HT1080 (cell line): ENCODE measurements at places on chromosomes 3 and 15. TPM values are rescaled to one million over a fixed set of nuclear protein-coding genes. Genes with fewer than 3 reads are reported as not detected.
A peak's percentile ranks its signal among the peaks of the same experiment; 100 is the strongest.

The FAM174B gene
- 0.37 and 0.63 TPM in 2 replicates for total RNA-seq

The MESP2 gene
- not detected in 2 replicates for total RNA-seq

GRCh38 chr3:36774052-36774451 is 9.7 kb upstream of the DCLK3 start:
- DNase-seq = no peak

DNA sequence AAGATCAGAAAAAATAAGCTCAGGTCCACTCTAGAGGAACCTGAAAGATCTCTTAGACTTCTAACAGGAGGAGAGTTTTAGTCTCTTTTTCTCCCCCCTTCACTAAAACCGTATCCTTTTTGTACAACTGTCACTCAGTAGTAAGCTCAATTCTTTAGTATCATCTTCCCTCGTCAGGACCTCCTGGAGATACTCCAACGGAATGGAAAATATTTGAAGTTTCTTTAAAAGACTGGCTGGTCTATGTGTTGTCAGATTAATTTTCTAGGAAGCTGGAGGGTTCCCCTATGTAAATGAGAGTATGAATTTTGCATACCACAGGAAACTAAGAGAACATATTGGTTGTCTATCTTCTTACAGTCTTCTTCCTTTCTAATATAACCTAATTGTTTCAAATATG is 747.7 kb upstream of the CBLB start:
- no peak for DNase-seq

- peak; percentile 46 for DNase-seq
These were observed 44.6 kb upstream of the VILL start for GRCh38 chr3:37945807-37946530.

GRCh38 chr3:46416125-46416810 is 9.2 kb downstream of the CCRL2 start:
- DNase-seq = no peak

DNA sequence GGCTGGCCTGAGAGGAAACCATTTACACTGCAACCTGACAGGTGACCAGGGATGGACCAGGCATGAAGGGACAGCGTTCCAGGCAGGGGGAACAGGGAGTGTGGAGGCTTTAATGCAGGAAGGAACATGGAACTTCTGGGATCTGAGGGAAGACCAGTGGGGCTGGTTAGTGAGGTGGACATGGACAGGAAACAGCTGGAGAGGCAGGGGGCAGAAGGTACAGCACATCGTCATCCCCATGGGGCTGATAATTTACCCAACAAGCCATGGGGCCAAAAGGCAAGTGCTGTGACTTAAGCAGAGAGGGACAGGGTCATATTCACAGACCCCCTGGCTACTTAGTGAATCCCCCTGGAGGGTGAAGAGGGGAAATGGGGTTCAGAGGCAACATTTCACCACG is 77.0 kb upstream of the LARS2 start:
- no peak for DNase-seq
